ENCODE measurements at places on chromosomes 11 and 22. TPM values are rescaled to one million over a fixed set of nuclear protein-coding genes. Genes with fewer than 3 reads are reported as not detected.
A peak's percentile ranks its signal among the peaks of the same experiment; 100 is the strongest.

- H3K27me3 ChIP-seq, result peaks cover 23% of the 10 kb centered on the region
- H3K4me3 ChIP-seq, result peak within 1 kb of the TSS; percentile 98
- peaks cover 38% of the 10 kb centered on the region for H3K4me1 ChIP-seq
- no peak for DNase-seq
- no peaks in the 10 kb centered on the region for H3K36me3 ChIP-seq
Observed at GRCh38 chr11:78417175-78417887, at the start of gene GAB2. GAB2 (minus strand) TSS chr11:78417820; CDS start chr11:78417720, 100 bp downstream.

- peaks cover 10% of the 10 kb centered on the region for H3K4me1 ChIP-seq
- no peak overlapping the region for H3K4me3 ChIP-seq
- no peak for DNase-seq
- H3K36me3 ChIP-seq, result no peaks in the 10 kb centered on the region
Observed at GRCh38 chr11:123650901-123651300, 3.5 kb downstream of the SCN3B start.

DNA sequence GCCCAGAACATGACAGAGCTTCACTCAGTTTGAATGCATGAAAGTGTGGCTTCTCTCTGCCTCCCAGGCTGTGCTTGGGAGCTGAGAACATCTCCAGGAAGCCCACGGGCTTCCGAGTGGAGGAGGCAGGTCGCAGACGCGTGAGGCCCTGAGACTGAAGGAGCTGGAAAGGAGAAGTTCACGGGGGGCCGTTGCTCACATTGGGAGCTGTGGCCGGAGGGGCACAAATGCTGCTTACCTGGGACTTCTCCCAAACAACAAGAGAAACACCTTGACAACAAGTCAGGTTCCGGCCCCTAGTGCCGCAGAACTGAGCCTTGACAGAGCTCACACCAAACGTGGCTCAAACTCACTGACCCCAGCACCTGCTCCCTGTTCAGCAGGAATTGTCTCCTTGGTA is 207.0 kb downstream of the BRD1 start:
- no peak overlapping the region for H3K27ac ChIP-seq
- no peak overlapping the region for H3K4me3 ChIP-seq
- no peaks in the 10 kb centered on the region for H3K36me3 ChIP-seq
- H3K27me3 ChIP-seq, result peaks cover 20% of the 10 kb centered on the region
- H3K4me1 ChIP-seq, result no peaks in the 10 kb centered on the region

DNA sequence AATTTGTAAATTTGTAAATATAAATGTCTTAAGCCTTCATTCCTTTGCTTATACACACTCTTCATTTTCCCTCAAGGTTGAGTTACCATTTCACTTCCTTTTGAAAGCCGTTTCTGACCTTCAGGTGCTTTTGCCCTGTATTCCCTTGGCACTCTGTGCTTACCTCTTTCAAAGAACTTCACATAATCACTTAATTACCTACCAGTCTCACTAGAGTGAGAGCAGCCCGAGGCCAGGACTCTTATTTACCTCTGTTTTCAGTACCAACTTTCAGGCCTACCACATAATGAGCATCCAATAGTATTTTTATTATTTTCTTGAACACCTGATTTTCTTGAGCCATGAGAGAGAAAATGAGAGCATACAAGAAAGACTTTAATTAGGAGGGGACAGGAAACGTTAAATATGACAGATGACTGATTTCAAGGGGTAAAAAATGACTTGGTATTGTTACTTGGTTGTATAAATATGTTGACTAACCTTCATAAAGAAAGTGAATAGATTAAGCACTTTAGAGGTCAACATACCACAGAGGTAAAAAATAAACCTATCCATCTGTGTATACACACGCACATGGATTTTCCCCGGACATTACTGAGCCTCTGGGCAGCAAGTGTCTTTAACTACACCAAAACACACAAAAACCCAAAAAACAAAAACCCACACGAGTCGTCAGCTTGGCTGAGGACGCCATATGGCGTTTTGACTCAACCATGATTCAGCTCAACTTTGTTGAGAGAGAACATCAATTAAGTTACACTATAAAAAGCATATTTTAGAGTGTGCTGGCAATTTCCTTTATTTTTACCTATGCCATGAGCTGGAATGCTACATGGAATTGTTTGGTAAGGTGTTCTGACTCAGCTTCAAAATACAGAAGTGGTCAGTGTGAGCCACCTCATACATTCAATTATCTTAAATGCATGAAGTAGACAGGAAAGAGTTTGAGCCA is 7.6 kb downstream of the ATXN10 start:
- no peak overlapping the region for H3K4me3 ChIP-seq
- no peak overlapping the region for H3K27ac ChIP-seq
- H3K4me1 ChIP-seq, result peaks cover 7% of the 10 kb centered on the region

GRCh38 chr11:132335311-132335710 is 964.9 kb downstream of the NTM start:
- no peak overlapping the region for H3K4me3 ChIP-seq
- H3K27me3 ChIP-seq, result peaks cover 4% of the 10 kb centered on the region
- no peak overlapping the region for H3K27ac ChIP-seq
- DNase-seq, result no peak
- no peaks in the 10 kb centered on the region for H3K36me3 ChIP-seq
- H3K4me1 ChIP-seq, result peaks cover 3% of the 10 kb centered on the region

- H3K27ac ChIP-seq, result no peak overlapping the region
- H3K4me1 ChIP-seq, result peaks cover 9% of the 10 kb centered on the region
- H3K36me3 ChIP-seq, result peaks cover 3% of the 10 kb centered on the region
- no peak for DNase-seq
- H3K27me3 ChIP-seq, result peaks cover 43% of the 10 kb centered on the region
Observed at GRCh38 chr11:123659311-123659710, 4.9 kb upstream of the SCN3B start.

DNA sequence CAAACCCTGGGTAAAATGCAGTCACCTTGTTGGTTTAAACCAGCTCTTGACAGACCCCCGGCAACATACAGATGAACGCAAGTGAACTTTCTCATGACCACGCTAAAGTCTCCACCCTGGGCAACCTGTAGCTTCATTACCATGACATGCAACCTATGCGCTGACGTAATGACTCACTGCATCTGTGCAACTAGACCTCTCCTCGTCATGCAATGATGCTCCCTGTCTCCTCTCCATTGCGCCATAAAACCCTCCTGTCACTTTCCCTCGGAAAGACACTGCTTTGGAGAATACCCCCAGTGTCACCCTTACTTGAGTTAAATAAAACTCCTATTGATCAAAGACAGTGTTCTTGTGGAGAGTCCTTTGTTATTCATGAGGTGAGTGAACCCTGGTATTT is 52.5 kb downstream of the RCN1 start:
- H3K4me1 ChIP-seq, result no peaks in the 10 kb centered on the region
- no peak overlapping the region for H3K4me3 ChIP-seq
- H3K27ac ChIP-seq, result no peak overlapping the region
- H3K36me3 ChIP-seq, result no peaks in the 10 kb centered on the region
- no peaks in the 10 kb centered on the region for H3K27me3 ChIP-seq
- DNase-seq, result no peak

- H3K4me1 ChIP-seq, result no peaks in the 10 kb centered on the region
- no peak overlapping the region for H3K27ac ChIP-seq
- DNase-seq, result no peak
- peaks cover 46% of the 10 kb centered on the region for H3K27me3 ChIP-seq
Observed at GRCh38 chr11:63240098-63240497, 3.3 kb downstream of the SLC22A25 start.

DNA sequence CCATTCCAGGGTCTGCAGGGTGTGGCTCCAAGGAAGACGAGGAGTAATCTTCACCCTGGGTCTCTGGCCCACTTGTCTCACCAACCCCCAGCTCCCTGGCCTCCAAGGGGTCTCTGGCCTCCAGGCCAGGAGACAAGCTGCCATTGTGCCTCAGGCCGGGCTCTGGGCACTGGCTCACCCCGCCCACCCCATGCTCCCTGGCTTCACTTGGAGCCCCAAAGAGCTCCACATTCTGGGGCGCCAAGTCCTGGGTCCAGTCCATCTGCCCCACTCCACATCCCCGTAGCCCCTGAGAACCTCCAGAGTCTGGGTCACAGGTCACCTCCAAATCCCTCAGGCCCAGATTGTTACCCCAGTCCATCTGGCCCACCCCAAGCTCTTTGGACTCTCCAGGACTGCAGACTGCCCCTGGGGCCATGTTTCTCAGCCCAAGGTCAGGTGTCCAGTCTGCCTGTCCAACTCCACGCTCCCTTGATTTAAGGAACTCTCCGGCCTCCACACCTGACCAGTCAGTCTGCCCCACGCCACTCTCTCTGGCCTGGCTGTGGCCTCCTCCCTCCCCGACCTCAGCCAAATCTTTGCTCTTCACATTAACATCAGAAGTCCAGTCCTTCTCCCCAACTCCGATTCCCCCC is 16.2 kb downstream of the TNKS1BP1 start:
- peaks cover 8% of the 10 kb centered on the region for H3K4me1 ChIP-seq
- no peaks in the 10 kb centered on the region for H3K27me3 ChIP-seq
- no peak for DNase-seq

GRCh38 chr11:126653040-126653439 is 297.6 kb downstream of the ST3GAL4 start:
- no peaks in the 10 kb centered on the region for H3K27me3 ChIP-seq
- DNase-seq, result no peak
- H3K36me3 ChIP-seq, result no peaks in the 10 kb centered on the region
- no peak overlapping the region for H3K4me3 ChIP-seq
- peak overlapping the region; percentile 69 for H3K27ac ChIP-seq

GRCh38 chr11:2567026-2567671 is 122.3 kb downstream of the KCNQ1 start:
- no peaks in the 10 kb centered on the region for H3K36me3 ChIP-seq
- no peaks in the 10 kb centered on the region for H3K27me3 ChIP-seq
- H3K27ac ChIP-seq, result no peak overlapping the region
- H3K4me1 ChIP-seq, result peaks cover 13% of the 10 kb centered on the region
- DNase-seq, result no peak
- H3K4me3 ChIP-seq, result no peak overlapping the region

GRCh38 chr22:20782083-20782482 is 8.2 kb downstream of the SERPIND1 start:
- no peaks in the 10 kb centered on the region for H3K27me3 ChIP-seq
- H3K27ac ChIP-seq, result no peak overlapping the region
- no peak overlapping the region for H3K4me3 ChIP-seq
- DNase-seq, result no peak
- H3K36me3 ChIP-seq, result no peaks in the 10 kb centered on the region

- H3K4me3 ChIP-seq, result no peak overlapping the region
- peaks cover 23% of the 10 kb centered on the region for H3K27me3 ChIP-seq
- peaks cover 7% of the 10 kb centered on the region for H3K36me3 ChIP-seq
- no peak for DNase-seq
- H3K27ac ChIP-seq, result no peak overlapping the region
Observed at GRCh38 chr11:35486934-35487333, 38.5 kb downstream of the PAMR1 start.

- H3K27me3 ChIP-seq, result no peaks in the 10 kb centered on the region
- no peak overlapping the region for H3K27ac ChIP-seq
- no peak for DNase-seq
- H3K4me3 ChIP-seq, result no peak overlapping the region
- no peaks in the 10 kb centered on the region for H3K36me3 ChIP-seq
- H3K4me1 ChIP-seq, result peaks cover 20% of the 10 kb centered on the region
Observed at GRCh38 chr11:110374921-110375320, 54.8 kb upstream of the FDX1 start.

DNA sequence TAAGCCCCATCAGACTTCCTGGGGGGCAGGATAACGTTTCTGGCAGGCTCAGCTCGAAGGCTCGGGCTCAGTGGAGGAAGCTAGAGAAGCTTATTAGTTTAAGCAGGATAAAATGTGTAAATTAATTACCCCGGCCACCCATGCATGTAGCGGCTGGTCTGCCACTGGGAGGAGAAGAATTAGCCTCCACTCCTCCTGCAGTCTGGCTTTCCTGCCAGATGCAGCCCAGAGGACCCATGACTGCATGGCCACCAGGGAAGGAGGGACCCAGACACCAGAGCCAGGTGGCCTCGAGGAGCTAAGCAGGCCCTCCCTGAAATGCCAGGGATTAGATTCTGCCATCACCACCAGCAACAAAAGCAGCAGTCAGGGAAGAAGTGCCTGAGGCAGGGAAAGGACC is 32.3 kb downstream of the TRIM29 start:
- H3K4me1 ChIP-seq, result no peaks in the 10 kb centered on the region
- DNase-seq, result no peak
- no peak overlapping the region for H3K4me3 ChIP-seq
- no peaks in the 10 kb centered on the region for H3K36me3 ChIP-seq

NDUFC2 gene
- 236 TPM for total RNA-seq

KCNQ1 gene
- total RNA-seq, result 0.86 TPM

CELSR1 gene
- 5.1 TPM for total RNA-seq

FOSL1 gene
- 4.7 TPM for total RNA-seq

ART1 gene
- total RNA-seq, result not detected

CD3E gene
- not detected for total RNA-seq

Data from neural crest cell (in vitro differentiated cells).